ENCODE measurements at places on chromosomes 5 and 9.

DNA sequence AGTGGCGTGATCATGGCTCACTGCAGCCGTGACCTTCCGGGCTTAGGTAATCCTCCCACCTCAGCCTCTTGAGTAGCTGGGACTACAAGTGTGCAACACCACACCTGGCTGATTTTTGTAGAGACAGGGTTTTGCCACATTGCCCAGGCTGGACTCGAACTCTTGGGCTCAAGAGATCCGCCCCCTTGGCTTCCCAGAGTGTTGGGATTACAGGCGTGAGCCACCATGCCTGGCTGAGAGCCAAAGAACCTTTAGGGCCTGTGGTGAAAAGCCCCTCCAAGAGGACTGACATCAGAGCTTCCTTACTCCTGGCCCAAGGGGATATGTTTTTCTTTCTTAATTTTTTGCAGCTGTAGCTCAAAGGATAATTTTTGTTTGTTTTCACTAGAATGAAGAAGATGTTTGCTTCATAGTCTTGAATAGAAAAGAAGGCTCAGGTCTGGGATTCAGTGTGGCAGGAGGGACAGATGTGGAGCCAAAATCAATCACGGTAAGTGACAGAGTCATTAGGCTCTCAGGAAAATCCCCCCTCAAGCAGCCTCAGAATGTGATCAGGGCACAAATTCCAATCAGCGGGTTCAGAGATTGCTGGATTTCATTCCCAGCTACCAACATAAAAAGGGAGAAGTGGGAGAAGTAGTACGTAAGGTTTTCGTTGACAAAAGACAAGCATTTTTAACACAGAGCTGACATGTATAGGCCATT is 77.1 kb downstream of the GOLPH3 start:
- DNase-seq, result no peak

GRCh38 chr5:116088062-116088461 is 3.2 kb downstream of the COMMD10 start:
- no peak for DNase-seq

GRCh38 chr5:82417776-82418607 is 139.8 kb upstream of the RPS23 start:
- DNase-seq, result no peak

GRCh38 chr5:58404734-58405133 is 55.2 kb downstream of the PLK2 start:
- DNase-seq, result no peak

DNA sequence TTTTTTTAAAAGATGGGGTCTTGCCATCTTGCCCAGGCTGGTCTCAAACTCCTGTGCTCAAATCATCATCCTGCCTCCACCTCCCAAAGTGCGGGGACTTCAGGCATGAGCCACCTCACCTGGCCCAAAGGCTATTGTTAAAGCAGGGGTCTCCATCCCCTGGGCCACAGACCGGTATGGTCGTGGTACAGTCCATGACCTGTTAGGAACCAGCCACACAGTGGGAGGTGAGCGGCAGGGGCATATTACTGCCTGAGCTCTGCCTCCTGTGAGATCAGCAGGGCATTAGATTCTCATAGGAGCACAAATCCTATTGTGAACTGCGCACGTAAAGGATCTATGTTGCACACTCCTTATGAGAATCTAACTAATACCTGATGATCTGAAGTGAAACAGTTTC is 7.3 kb upstream of the NOL6 start:
- DNase-seq, result no peak

DNA sequence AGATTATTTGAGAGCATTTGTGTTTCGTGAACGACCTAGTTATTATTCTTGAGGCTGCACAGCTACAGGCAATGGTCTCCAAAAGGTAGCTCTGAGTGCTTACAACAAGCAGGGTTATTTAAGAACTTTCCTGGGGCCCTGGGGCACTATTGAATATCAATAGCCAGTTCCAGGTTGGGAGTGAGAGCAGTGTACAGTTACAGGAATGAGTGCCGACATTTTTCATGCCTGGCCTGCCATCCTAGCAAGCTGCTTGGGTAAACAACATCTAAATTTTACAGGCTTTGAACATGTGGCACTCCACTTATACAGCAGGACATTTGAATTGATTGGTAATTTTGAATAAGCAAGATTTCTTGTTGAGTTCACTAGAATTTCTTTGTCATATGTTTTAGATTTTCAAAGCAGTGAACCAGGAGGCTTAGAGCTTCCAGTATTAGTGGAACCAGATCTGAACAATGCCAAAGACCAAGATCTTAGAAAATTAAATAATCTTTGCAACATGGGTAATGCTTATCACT is 171.9 kb upstream of the GDNF start:
- peak; percentile 20 for DNase-seq

- no peak for DNase-seq
Observed at GRCh38 chr9:129094387-129095169, 13.7 kb downstream of the DOLPP1 start.

- no peak for DNase-seq
Observed at GRCh38 chr9:83432877-83433550, 105.2 kb downstream of the FRMD3 start.

DNA sequence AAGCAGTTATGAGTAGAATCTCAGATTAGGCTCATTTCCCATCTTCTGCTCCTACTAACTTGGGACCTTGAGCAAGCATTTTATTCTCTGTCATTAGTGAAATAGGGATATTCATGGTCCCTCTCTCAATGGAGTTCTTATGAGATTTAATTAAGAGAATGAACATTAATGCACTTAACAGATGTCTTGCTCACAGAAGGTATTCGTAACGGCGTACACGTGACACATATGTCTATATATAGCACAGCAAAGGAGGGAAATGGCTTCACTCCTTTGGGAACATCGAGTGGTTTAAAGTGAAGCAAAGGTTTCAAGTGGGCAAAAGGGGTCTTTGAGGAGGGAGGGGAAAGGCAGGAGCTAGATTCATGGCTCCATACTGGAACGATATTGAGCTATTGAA is 24.6 kb downstream of the KDM4C start:
- no peak for DNase-seq

DNA sequence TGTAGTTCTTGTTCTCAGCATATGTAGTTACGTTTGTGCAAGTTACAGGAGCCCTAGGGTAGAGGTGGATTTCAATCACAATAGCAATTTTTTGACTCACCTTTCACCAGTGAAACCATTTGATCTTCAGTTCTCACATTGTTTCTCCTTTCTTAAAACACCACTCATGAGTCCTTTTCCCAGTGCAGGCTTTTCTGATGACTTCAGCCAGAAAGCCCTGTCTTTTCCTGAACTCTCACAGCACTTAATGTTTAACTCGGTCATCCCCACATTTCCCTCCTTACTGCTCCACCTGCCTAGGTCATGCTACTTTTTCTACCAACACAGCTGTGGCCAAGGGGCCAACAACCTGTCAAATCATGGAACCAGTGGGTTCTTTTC is 37.9 kb downstream of the ARHGEF28 start:
- no peak for DNase-seq

- no peak for DNase-seq
Observed at GRCh38 chr5:31144364-31144763, 49.1 kb upstream of the CDH6 start.

DNA sequence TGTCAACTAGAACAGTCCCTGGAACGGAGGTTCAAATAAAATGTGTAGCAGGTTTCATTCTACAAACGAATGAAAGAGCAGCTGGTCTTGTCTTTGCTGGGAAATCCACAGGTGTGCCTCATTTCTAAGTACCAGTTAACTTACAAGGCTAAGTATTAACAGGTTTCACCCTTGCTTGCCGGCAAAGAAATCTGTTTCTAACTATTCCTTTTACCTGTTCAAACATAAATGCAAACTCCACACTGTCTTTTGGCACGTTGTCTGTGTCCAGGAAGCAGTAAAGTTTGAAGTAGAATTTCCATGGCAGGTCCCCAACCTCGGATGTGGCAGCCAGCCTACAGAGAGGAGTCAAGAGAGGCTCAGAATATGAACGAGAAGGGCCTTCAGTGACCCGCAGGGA is 54.4 kb upstream of the RETREG1 start:
- DNase-seq, result no peak

DNA sequence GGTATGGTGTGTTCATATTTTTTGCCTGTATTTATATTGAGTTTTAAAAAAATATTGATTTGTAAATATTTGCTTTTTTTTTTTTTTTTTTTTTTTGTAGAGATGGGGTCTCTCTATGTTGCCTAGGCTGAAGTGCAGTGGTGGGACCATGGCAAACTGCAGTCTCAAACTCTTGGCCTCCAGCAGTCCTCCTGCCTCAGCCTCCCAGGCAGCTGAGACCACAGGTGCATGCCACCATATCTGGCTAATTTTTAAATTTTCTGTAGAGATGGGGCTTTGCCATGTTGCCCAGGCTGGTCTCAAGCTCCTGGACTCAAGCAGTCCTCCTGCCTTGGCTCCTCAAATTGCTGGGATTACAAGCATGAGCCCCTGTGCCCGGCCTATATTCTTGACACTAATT is 78.3 kb downstream of the RASGRF2 start:
- DNase-seq, result no peak
